Mammary microvascular endothelial cell (primary cell): ENCODE measurements at places on chromosomes 6 and 20. TPM values are rescaled to one million over a fixed set of nuclear protein-coding genes. Genes with fewer than 3 reads are reported as not detected.

KIF6 gene
- total RNA-seq: 0.10 TPM in 1 of 2 replicates, not detected in the other

GNRH2 gene
- total RNA-seq: not detected in 2 replicates

VSX1 gene
- not detected in 2 replicates for total RNA-seq

CNKSR3 gene
- 15.0 and 16.3 TPM in 2 replicates for total RNA-seq

WFDC5 gene
- not detected in 2 replicates for total RNA-seq

SPINT4 gene
- not detected in 2 replicates for total RNA-seq

ZNF311 gene
- 0.27 and 0.39 TPM in 2 replicates for total RNA-seq

LRFN2 gene
- total RNA-seq: not detected in 2 replicates

SAMD5 gene
- 0.44 and 1.00 TPM in 2 replicates for total RNA-seq

COQ3 gene
- total RNA-seq: 4.4 and 10.5 TPM in 2 replicates

RAB44 gene
- 0.07 and 0.10 TPM in 2 replicates for total RNA-seq

MYCT1 gene
- 120 and 122 TPM in 2 replicates for total RNA-seq

SIRPA gene
- total RNA-seq: 36.4 and 42.3 TPM in 2 replicates

REM1 gene
- total RNA-seq: not detected in 2 replicates

HDGFL1 gene
- not detected in 2 replicates for total RNA-seq

SDC4 gene
- 46.2 and 47.0 TPM in 2 replicates for total RNA-seq

RGS17 gene
- total RNA-seq: 1.1 and 3.4 TPM in 2 replicates

OTOR gene
- total RNA-seq: not detected in 2 replicates

FGD2 gene
- total RNA-seq: not detected in 2 replicates

BPIFB4 gene
- not detected in 2 replicates for total RNA-seq

GABRR2 gene
- 0.39 TPM in 1 of 2 replicates, not detected in the other for total RNA-seq
